Activated CD8-positive, alpha-beta T cell treated with anti-CD3 and anti-CD28 coated beads for 36 hours (primary cell): ENCODE measurements at places on chromosomes 2 and 18.

DNA sequence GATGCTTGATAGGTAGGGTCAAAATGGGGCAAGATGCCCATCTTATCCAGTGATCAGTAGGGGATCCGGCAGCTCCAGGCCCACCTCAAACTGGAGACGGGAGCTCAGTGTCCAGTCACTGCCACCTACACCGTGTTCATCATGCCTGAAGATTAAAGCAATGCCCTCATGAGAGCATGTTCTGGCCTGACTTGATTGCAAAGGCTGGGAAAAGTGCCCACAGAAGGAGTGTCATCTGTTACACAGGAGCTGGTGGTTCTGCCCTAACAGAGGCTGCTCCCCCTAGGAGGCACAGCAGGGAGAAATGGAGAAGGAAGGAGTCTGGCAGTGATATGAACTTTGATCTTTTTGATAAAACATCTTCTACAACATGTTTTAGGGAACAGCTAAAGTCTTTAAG, 92.3 kb downstream of the CCBE1 start:
- H3K4me1 ChIP-seq: no peaks in the 10 kb centered on the region
- H3K4me3 ChIP-seq: no peak overlapping the region

DNA sequence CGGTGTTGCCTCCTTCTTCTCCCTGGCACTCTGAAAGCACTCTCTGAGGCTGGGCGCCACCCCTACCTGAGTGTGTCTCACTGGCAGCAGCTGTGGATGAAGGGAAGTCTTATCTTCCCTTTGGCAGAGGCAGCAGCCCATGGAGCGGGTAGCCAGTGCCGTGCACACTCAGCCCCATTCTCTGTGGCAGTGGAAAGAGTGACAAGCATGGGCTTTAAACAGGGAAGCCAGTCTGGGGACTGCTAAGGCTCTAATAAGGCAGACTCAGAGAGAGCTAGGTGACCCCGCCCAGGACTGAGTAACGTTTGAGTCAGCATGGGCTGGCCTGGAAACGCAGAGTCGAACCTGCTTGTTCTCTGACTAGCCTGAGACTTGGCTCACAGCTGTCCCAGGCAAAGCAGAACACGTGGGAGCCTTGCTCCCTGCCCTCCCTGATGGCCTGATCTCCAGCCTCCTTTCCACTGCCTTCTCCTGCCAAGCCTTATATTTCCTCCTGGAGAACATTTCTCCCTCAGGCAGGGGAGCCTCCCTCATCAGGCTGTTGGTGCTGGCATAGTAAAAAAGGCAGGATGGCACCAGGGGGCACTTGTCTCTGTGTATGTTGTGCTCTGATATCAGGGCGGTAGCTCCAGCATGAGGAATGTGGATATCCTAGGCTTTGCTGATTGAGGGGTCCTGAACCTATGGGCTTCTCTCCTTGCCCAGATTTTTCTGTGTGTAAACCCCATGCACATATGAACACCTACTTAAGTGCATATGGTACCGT, 93.9 kb upstream of the LGALSL start:
- no peak overlapping the region for H3K27ac ChIP-seq
- peaks cover 4% of the 10 kb centered on the region for H3K4me1 ChIP-seq
- no peak overlapping the region for H3K4me3 ChIP-seq
- peaks cover 15% of the 10 kb centered on the region for H3K27me3 ChIP-seq
- no peaks in the 10 kb centered on the region for H3K36me3 ChIP-seq

GRCh38 chr2:63093502-63093901, 42.9 kb downstream of the OTX1 start:
- no peaks in the 10 kb centered on the region for H3K36me3 ChIP-seq
- peaks cover 5% of the 10 kb centered on the region for H3K27me3 ChIP-seq
- H3K27ac ChIP-seq: no peak overlapping the region
- no peaks in the 10 kb centered on the region for H3K4me1 ChIP-seq
- no peak overlapping the region for H3K4me3 ChIP-seq

DNA sequence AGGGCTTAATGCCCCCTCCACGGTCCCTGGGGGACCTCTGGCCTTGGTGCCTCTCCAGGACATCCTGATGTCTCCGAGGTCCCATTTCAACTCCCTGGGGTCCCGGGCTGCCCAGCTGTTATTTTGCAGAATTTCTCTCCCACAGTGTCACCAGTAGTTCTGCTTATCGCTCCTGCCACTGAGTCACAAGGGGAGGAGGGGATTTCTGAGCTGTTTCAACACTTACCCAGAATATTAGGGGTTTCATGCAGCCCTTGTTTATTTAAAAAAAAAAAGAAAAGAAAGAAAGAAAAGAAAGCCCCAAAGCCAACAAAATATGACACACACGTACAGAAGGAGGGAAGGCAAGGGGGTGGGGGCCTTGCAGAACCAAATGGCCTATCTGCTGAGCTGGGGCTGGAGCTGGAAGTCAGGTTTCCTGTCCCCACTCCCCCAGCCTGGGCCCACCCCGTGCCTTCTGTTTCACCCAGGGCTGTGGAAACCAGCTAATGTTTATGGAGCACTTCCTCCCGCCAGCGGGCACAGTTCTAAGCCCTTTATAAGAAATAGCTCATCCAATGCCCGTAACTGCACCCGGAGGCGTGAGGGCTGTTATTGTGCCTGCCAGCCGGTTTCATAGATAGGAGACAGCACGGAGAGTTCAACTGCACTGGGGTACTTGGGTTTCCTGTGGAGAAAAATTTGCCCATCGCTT, 8.4 kb upstream of the ARID5A start:
- peaks cover 79% of the 10 kb centered on the region for H3K4me1 ChIP-seq
- peak overlapping the region; percentile 90 for H3K27ac ChIP-seq
- no peaks in the 10 kb centered on the region for H3K27me3 ChIP-seq
- no peaks in the 10 kb centered on the region for H3K36me3 ChIP-seq
- peak overlapping the region; percentile 70 for H3K4me3 ChIP-seq
- peak; percentile 88 for DNase-seq

DNA sequence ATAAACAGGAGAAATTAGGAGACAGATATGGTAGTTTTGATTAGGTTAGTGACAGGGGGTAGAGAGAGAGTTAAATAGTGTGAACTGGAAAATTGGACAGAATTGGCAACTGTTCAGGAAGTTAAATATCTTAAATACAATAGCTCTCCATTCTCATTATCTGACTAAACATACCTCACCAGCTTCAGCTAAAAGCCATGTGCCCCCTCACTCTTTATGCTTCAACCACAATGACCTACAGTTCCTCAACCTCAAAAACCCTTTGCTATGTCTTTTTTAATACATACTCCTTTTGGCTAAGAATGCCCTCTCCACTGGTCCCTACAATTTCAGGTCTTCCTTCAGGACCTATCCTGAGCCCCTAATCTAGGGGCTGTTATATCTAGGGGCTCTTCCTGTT, 740.2 kb upstream of the ZEB2 start:
- H3K4me1 ChIP-seq: peaks cover 12% of the 10 kb centered on the region
- DNase-seq: no peak
- no peak overlapping the region for H3K27ac ChIP-seq
- H3K27me3 ChIP-seq: peaks cover 34% of the 10 kb centered on the region
- H3K4me3 ChIP-seq: no peak overlapping the region

DNA sequence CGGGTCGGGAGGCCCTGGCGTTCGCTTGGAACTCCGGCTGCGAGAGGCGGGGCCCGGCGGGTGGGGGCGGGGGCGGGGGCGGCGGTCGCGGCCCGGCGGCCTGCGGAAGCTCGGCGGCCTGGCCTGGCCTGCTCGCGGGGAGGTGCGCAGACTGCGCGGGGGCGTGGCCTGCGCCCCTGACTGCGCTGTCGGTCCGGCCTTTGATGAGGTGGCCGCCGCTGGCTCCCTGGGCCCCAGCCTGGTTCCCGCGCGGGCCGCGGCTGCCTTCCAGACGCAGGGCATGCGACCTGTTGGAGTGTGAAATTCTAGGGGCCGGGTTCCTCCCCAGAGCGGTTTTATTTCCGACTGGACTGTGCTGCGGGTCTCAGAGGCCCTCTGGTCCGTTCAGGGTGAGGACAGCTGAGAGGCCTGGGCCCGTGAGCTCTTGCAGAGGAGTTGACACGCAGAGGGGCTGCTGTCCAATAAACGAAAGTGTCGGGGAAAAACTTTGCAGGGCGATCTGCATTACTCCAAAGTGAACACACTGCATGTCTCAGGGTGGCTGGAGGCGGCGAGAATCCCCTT, 629 bp downstream of the NRBP1 start:
- DNase-seq: peak; percentile 83
- H3K36me3 ChIP-seq: peaks cover 19% of the 10 kb centered on the region
- H3K27ac ChIP-seq: peak overlapping the region; percentile 96
- peaks cover 25% of the 10 kb centered on the region for H3K4me1 ChIP-seq
- peak overlapping the region; percentile 98 for H3K4me3 ChIP-seq
